ENCODE measurements at places on chromosomes 6 and 20.

- DNase-seq = no peak
These were observed 35.3 kb upstream of the APCDD1L start for GRCh38 chr20:58550275-58551059.

GRCh38 chr6:159989492-159990480, 20.9 kb downstream of the IGF2R start:
- DNase-seq = no peak

DNA sequence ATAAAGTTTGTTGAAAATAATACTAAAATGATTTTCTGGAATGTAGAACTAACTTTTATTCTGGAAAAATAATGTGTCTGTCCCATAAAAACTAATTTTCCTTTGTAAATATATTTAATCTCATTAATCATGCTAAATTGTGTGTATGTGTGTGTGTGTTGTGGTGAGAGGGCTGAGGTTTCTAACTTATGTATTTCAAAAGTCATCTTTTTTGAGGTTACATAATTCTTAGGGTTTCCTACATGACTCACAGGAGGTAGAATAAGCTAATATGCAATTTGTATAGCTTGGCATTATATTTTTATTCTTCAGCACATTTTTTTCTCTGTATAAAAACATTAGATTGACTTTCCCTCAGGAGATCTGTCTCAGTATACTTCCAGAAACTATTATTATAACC, 64.1 kb upstream of the CLVS2 start:
- no peak for DNase-seq

GRCh38 chr20:25549172-25549773, 36.1 kb downstream of the NINL start:
- no peak for DNase-seq

DNA sequence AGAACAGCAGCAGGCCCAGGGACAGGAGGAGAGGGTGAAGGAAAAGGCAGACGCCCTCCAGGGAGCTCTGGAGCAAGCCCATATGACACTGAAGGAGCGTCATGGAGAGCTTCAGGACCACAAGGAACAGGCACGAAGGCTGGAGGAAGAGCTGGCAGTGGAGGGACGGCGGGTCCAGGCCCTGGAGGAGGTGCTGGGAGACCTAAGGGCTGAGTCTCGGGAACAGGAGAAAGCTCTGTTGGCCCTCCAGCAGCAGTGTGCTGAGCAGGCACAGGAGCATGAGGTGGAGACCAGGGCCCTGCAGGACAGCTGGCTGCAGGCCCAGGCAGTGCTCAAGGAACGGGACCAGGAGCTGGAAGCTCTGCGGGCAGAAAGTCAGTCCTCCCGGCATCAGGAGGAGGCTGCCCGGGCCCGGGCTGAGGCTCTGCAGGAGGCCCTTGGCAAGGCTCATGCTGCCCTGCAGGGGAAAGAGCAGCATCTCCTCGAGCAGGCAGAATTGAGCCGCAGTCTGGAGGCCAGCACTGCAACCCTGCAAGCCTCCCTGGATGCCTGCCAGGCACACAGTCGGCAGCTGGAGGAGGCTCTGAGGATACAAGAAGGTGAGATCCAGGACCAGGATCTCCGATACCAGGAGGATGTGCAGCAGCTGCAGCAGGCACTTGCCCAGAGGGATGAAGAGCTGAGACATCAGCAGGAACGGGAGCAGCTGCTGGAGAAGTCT, 25.5 kb downstream of the C20orf173 start:
- DNase-seq = peak; percentile 42

- peak; percentile 22 for DNase-seq
These were observed 213.5 kb downstream of the RFPL4B start for GRCh38 chr6:112560651-112561050.

GRCh38 chr6:128508588-128509296, 11.7 kb downstream of the PTPRK start:
- no peak for DNase-seq

- DNase-seq = no peak
These were observed 86.0 kb upstream of the TPD52L1 start for GRCh38 chr6:125067552-125067951.

GRCh38 chr6:149057464-149057840, 260.1 kb upstream of the TAB2 start:
- DNase-seq = no peak

DNA sequence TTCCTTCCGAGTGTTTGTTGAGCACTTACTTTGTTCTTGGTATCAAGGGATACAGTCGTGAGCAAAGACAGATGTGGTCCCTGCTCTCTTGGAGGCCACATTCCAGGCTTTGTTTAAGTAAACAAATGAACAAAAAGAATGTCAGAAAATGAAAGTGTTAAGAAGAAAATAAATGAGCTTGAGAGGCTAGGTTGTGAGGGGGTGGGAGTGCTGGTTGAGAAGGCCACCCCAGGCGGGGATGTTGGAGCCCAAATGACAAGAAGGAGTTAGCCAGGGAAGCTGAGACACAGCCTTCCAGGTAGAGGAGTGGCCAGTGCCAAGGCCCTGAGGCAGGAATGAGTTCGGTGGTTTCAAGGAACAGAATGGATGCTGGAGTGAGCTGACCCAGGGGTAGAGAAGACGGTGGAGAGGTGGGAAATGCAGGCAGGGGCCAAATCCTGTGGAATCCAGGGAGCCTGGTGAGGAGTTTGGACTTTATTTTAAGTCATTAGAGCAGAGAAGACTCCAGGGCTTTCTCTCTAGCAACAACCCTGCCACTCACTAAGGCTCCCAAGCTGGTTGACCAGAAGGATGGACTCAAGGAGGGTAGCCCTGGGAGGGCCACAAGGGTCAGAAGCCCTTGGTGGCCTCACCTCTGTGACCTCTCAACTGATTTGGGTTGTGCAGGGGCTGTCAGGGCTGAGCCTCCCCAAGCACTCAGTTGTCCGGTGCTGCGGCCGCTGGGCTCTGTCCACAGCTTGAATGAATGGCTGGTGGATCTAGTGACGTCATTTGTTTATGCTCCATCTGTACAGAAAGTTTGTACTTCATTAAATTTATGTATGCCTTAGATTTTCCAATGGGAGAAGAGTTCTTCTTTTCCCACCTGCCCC, 66.0 kb upstream of the STX16 start:
- no peak for DNase-seq

- DNase-seq = peak; percentile 15
These were observed 98.5 kb downstream of the F13A1 start for GRCh38 chr6:6221787-6222535.

GRCh38 chr6:136467186-136467585, 83.0 kb downstream of the MAP7 start:
- DNase-seq = no peak

- DNase-seq = no peak
These were observed 34.9 kb upstream of the HEY2 start for GRCh38 chr6:125714441-125715090.

All from SJCRH30 (cell line).